ENCODE measurements at places on chromosomes 5 and 9.

GRCh38 chr5:78252715-78253114 lies 41.8 kb downstream of the AP3B1 start:
- DNase-seq: no peak

GRCh38 chr9:132087438-132088030 lies 7.9 kb upstream of the MED27 start:
- no peak for DNase-seq

DNA sequence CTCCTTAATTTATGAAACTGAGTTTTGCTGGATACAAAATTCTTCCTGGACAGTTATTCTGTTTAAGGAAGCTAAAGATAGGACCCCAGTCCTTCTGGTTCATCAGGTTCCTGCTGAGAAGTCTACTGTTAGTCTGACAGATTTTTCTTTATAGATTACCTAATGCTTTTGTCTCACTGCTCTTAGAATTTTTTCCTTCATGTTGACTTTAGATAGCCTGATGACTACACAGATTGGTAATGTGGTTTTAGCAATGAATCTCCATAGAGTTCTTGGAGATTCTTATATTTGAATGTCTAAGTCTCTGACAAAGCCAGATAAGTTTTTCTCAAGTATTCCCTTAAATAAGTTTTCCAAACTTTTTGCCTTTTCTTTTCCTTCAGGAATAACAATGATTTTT lies 419.7 kb downstream of the CDH10 start:
- no peak for DNase-seq

DNA sequence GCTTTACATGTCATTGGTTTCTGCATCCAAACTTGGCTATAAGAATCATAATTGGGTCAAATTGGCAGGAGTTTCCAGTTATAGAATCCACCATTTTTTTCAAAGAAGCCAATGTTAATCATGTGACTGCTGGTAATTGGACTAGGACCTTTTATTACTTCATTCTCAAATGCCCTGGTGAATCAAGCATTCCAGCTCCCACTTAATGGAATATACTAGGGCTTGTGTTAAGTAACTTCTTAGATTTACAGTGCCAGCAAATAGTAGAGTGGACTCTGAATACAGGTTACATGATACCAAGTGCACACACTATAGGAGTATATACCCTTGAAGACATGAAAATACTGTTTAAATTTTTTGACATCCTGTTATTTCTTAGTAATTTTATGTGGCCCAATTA lies 96.7 kb downstream of the NUDT12 start:
- no peak for DNase-seq

DNA sequence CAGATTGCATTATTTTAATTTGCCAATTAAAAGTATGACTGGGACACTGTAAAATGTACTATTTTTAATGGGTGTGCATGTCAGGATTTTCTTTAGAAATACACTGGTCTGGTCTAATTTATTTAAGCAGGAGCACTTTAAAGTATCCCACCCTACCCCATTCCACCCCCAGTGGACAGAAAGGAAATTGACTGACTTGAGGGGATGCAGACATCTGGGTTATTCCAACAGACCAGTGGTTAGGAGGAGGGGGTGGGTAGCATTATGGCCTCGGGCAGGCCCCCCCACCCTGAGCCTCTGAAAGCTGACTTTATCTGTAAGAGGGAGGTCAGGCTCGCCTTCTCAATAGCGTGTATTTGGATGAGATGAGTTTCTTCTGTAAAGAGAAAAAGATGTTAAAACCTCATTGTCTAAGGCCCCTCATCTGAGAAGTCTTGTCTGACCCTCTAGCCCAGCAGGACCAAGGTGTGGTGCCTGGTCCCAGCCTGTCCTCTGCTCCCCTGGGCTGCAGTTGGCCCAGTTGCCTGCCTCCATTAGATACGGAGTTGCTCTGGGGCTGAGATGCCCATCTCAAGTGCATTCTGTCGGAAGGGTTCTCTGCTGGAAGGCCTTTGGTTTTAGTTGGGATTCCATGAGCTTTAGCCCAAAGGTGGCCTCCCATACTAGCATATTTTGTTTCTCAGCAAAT lies 4.4 kb downstream of the HNRNPAB start:
- no peak for DNase-seq

DNA sequence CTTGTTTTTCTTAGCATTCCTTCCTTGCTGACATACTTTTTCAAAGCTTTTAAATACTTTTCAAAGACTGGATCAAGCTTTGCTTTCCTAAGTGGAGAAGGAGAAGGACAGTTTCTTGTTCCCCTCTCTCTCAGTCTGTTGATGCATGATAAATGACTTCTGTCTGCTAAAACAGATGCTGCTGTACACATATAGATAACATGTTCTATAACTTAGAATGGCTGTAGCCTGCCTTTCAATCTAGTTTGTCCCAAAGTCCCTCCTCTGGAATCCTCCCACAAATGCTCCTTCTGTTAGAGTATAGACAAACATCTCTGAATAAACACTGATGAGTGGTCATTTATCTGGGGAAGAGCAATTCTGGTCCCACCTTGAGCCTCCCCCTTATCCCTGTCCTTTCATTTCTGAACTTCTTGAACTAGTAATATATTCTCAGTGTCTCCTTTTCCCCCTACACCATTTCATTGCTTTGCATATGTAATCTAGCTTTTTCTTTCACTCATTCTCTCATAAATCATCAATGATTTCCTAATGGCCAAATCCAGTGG lies 5.4 kb upstream of the HEMGN start:
- no peak for DNase-seq

- DNase-seq: no peak
Observed at GRCh38 chr5:122310889-122311288, 1.1 kb upstream of the SNCAIP start.

- no peak for DNase-seq
Observed at GRCh38 chr9:137295238-137295811, 6.7 kb downstream of the NRARP start.

GRCh38 chr9:91948597-91949391 lies 1.2 kb downstream of the ROR2 start:
- DNase-seq: peak; percentile 16
